ENCODE measurements at places on chromosomes 1 and 21.
A peak's percentile ranks its signal among the peaks of the same experiment; 100 is the strongest.

- no peak for DNase-seq
Measured at GRCh38 chr1:175307160-175307559, 114.6 kb upstream of the KIAA0040 start.

DNA sequence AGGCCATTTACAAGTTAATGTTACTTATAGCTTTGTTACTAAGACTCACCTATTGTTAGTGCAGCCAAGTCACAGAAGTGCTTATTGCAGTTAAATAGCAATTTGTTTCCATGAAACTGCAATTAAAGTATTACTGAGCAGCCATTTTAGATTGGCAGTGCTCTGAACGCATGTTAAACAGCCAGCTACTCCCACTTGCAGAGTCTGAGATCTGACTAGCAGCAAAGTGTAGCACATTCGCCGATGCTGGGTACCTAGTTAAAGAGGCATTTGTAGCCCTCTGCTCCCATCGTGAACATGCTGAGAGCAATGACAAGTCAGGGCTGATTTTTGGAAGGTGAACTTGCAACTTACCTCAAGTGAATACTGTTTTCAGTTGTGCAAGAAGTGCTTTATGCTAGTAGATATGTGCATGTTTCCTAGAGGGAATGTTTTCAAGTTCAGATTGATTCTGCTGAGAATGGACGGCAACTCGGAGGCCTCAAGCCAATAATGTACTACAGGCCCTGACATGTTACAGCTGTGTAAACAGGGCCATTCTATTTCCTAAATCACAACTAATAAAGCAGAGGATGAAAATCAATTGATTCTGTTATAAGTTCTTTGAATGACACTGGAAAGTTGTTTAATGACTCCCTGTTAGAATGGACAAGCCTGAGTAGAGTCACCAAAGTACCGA is 19.8 kb downstream of the LMO4 start:
- DNase-seq: no peak

- DNase-seq: no peak
Measured at GRCh38 chr1:241356187-241356518, 852 bp downstream of the RGS7 start.

- DNase-seq: no peak
Measured at GRCh38 chr1:95012389-95012788, 60.4 kb downstream of the ALG14 start.

DNA sequence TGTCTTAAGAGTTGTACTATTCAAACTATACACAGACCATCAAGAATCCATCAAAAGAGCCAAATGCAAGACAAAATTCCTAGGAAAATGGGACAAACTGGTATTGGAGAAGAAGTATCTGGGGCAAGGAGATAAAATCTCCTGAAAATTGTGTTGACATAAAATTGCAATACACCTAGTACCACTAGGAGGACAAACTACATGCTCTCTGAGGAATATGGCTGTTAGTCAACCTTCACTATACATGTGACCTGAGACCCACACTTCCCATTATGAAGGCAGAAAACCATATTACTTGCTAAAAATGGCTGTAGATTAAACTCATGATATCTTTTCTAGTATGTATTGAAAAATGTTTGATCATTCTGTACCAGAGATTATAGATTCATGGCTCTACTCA is 30.0 kb downstream of the IRF2BP2 start:
- DNase-seq: no peak

DNA sequence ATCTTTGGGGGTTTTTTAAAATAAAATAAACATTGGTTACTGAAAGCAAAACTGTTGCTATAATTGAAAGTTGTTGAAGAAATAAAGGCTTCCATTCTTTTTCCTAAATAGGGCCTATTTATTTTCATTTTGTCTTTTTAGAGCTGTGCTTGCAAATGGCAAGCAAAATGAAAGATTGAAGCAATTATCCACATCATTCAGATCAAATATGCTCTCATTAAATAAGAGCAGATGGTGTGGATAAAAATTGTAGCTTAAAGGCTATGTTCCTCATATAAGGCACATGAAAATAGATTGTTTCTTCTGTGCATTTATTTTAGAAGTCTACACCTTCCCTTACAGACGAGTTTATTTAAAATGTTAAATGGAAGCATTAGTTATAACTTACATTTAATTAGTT is 1317.7 kb downstream of the MRPL39 start:
- no peak for DNase-seq

DNA sequence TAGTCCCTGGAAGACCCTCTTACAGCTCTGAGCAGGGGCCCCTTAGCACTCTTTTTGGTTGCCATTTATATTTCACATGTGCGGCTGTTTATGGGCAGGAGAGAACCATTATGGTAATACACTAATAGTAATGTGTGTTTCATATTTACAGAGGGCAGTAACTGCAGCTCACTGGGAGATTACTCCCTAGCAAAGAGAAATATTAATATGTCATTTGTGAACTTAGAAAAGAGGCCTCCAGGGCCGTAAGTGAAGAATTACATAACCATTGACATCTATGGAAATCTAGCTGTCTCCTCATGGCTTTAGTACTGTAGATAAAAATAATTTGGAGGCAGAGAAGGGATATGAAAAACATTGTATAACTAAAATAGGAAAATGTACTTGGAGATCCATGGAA is 23.4 kb upstream of the RGS16 start:
- no peak for DNase-seq

DNA sequence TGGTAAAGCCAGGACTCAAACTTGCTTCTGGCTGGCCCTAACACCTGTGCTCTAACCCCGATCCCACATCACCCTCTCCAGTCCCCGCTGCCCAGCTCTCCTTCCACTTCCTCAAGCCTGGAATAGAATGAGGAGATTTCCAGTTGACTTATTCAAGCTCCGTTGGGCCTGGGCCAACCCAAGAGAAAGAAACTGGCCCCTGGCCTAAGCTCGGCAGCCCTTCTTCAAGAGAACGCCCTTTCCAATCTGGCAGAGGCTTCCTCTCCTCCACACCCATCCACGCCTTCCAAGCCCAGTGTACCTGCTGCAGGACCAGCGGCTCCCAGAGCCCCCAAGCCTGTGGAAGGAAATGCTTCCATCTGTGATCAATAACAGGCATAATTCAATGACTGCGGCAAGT is 51.9 kb downstream of the LRRN2 start:
- DNase-seq: no peak

GRCh38 chr1:30663596-30664091 is 59.7 kb downstream of the MATN1 start:
- no peak for DNase-seq

GRCh38 chr1:181131255-181131941 is 42.9 kb downstream of the IER5 start:
- no peak for DNase-seq

DNA sequence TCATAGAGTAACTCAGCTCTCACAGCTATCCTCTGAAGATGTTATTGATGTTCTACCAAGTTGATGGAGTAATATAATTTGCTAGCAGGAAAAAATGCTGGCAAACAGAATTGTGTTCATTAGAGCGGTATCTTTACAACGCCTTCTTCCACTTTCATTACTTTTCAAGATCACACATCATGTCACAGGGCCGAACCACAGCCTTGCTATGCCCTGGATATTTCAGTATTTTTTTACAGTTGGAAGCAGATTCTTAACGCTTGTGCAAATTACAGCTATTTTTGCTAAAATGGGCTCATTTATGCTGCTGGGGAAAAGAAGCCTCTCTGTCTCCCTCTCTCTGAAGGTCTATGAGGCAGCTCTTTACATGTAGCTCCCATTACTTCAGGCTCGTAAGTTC is 632.2 kb downstream of the KIF26B start:
- no peak for DNase-seq

GRCh38 chr1:235866205-235866912 is at the start of gene LYST:
LYST (minus strand) TSS chr1:235866906; CDS start chr1:235830417, 36,489 bp downstream.
- no peak for DNase-seq

GRCh38 chr1:214282630-214283242 is 1.8 kb downstream of the SMYD2 start:
- no peak for DNase-seq

DNA sequence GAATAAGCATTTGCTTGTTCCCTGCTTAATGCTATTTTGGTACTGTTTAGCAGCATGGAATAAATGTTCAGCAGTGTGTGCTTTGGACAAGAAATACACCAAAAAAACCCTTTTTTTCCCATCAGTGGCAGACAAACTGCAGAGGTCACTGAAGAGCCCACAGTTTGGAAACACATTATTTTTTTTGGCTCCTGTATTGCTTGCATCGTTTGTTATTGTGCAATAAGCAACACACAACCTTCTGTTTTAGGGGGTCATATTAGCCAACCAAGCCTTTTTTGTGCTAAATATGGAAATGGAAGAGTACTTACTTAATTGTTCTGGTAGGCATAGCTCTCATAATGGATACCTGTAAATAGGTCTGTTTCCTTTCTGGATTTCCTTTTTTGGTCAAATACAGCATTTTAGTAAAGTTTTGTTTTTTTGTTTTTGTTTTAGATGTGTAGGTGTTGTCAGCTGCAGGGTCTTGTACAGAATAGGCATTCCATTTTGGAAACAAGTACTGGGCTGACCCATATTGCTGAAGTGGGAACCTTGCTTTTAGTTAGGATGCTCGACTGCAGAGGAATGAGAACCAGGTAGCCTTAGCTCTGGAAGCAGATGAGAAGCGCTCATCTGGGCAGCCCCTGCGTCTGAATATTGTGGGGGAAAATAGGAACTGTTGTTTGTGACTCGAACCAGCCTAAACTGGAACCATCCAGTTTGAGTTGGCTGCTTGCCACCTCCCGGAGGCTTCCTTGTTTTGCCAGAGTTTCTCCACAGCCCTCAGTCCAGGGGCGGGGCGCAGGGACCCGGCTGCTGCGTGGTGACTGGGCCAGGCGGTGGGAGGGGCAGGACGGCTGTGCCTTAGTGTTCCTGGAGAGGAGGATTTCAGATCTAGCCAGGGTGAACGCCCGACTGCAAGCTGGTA is 38.4 kb downstream of the SPEN start:
- DNase-seq: peak; percentile 66

DNA sequence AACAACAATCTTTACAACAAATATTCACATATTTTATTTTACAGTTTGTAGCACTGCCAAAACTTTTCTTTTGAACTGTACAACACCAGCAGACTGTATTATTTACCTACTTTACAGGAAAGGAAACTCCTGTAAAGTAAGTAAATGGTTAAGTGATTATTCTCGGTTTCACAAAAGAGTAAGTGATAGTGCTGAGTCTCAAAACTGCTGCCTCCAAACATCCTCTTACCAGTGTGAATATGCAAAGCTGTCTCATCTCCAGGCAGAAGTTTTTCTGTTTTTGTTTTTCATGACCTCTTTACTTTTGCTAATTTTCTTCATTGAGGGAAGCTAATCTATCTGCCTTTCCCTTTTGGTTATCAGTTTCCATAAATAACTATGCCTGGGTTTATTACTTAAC is 286.7 kb downstream of the SRGAP2C start:
- no peak for DNase-seq

- DNase-seq: no peak
Measured at GRCh38 chr1:30034627-30035521, 688.5 kb downstream of the MATN1 start.

- no peak for DNase-seq
Measured at GRCh38 chr21:40129809-40130208, 262.6 kb downstream of the PCP4 start.

DNA sequence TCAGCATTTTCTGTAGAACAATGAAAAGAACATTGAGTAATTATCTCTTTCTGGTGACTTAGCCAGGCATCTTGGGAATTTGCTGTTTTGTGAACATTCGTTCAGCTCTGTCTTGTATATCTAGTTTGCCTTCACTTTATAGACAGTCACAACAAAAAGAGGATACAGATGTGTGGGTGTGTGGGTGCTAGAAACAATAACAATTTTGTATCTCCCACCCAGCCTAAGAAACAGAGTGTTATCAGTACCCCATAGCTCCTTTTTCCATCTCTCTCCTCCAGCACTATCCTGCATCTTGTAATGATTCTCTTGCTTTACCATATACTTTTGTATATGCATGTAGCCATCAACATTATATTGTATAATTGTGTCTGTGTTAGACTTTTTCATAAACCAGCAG is 33.0 kb downstream of the AK4 start:
- DNase-seq: no peak

- DNase-seq: no peak
Measured at GRCh38 chr1:156516821-156517220, 16.2 kb upstream of the MEF2D start.

DNA sequence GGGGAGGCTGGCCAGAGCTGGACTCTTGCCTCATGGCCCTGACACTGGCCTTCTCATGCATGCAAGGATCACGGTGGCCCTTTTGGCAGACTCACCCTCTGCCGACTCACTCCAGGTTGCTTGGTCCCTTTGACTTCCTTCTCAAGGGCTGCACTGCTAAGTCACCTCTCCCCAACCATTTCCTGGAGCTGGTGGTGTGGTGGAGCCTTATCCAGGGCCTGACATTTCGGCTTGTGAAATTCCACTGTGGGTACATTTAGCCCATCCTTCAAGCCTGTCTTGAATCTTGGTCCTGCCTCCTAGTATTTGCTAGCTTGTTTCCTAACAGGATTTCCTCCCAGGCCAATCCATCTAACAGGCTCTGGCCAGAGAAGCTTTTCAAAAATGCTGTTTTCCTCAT is 52.6 kb upstream of the JUN start:
- no peak for DNase-seq

DNA sequence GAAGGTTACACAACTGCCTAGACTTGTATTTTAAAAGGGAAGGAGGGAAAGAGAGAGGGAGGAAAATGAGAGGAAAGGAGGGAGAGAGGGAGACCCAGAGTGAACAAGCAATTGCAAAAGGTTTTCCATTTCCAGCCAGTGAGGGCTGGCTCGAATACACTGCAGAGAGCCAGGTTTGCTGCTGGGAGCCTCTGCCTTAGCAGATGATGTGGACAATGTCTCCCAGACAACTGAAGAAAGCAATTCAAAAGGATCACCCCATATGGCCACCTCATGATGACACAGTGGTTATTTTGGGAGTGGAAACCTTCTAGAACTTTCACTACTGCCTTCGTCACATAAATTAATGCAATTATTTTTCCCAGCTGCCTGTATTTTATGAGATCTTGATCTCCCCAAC is 86.4 kb downstream of the BCAR3 start:
- no peak for DNase-seq

DNA sequence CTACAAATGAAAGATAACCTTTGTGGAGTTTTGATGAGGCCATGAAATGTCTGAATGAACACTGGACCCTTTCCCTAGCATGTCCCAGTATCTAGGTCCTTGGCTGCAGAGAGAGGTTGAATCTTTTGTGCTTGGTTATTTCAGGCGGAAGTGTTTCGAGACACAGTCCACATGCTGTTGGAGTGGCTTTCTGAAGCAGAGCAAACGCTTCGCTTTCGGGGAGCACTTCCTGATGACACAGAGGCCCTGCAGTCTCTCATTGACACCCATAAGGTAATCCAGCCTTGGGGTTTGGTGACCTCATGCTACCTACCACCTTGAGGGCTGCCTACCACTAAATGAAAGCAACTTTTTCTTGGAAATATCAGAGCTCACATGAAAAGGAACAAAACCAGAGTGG is 38.9 kb upstream of the BMP8A start:
- no peak for DNase-seq

DNA sequence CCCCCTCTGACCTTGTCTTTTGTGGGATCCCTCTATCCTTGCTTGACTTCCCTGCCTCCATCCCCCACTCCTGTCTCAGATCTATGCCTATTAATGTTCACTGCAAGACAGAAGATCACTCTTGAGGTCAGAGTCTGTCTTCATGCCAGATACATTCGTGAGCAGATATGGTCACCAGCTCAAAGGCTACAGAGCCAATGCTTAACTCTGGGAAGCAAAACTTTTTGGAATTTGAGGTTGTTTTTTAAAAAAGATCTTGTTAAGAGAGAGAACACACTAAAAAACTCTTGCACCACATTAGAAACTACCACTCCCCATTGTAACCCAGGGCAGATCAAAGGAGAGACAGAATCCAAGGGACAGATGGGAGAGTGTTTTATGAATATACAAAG is 17.1 kb upstream of the A3GALT2 start:
- DNase-seq: no peak
